Kidney epithelial cell (primary cell): ENCODE measurements at places on chromosomes 12 and 14. TPM values are rescaled to one million over a fixed set of nuclear protein-coding genes. Genes with fewer than 3 reads are reported as not detected.

RHOF gene
- 194 and 311 TPM in 2 replicates for total RNA-seq

B4GALNT3 gene
- total RNA-seq, result 5.1 and 6.8 TPM in 2 replicates

DLGAP5 gene
- total RNA-seq, result 4.4 and 5.3 TPM in 2 replicates

CACNA2D4 gene
- total RNA-seq, result 0.58 and 3.2 TPM in 2 replicates

MEG3 gene
- 46.1 and 62.5 TPM in 2 replicates for total RNA-seq

SGPP1 gene
- total RNA-seq, result 19.0 and 22.5 TPM in 2 replicates

KRT77 gene
- not detected in 2 replicates for total RNA-seq

GDF3 gene
- not detected in 2 replicates for total RNA-seq

ACOT6 gene
- total RNA-seq, result not detected in 2 replicates

CCDC38 gene
- total RNA-seq, result 0.07 TPM in 1 of 2 replicates, not detected in the other

TMBIM4 gene
- total RNA-seq, result 86.8 and 112 TPM in 2 replicates

MON2 gene
- 16.9 and 17.9 TPM in 2 replicates for total RNA-seq

SMCO3 gene
- total RNA-seq, result not detected in 2 replicates
